AG10803 (cell line): ENCODE measurements at places on chromosomes 6 and 20.

GRCh38 chr6:13494137-13494536, 6.7 kb upstream of the GFOD1 start:
- DNase-seq, result peak; percentile 59

GRCh38 chr6:54291738-54292137, 16.5 kb upstream of the TINAG start:
- DNase-seq, result peak; percentile 64

DNA sequence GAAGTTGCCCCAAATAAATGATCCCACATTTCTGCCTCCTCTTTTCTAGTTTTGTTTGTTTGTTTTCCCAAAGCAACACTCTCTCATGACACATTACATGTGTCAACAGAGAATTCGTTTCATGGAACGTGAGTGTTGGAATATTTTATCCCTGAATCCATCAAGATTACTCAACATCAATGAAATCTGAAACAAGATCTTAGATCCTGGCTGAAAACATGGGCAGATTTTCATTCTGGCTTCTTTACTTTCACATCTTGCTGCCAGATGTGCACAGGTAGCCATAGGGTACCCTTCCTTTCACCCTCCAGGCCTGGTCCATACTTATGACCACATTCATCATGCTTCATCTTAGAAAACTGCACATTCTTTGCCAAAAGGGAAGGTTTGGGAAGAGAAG, 347.0 kb downstream of the DOK5 start:
- no peak for DNase-seq

GRCh38 chr20:10519361-10520046, 84.4 kb downstream of the SLX4IP start:
- DNase-seq, result peak; percentile 45
